A673 (cell line): ENCODE measurements at places on chromosomes 1 and 21.
A peak's percentile ranks its signal among the peaks of the same experiment; 100 is the strongest.

GRCh38 chr1:53617851-53618499 lies 121.0 kb downstream of the GLIS1 start:
- DNase-seq = no peak

- DNase-seq = no peak
Measured at GRCh38 chr1:162951553-162952315, 90.8 kb upstream of the CCDC190 start.

DNA sequence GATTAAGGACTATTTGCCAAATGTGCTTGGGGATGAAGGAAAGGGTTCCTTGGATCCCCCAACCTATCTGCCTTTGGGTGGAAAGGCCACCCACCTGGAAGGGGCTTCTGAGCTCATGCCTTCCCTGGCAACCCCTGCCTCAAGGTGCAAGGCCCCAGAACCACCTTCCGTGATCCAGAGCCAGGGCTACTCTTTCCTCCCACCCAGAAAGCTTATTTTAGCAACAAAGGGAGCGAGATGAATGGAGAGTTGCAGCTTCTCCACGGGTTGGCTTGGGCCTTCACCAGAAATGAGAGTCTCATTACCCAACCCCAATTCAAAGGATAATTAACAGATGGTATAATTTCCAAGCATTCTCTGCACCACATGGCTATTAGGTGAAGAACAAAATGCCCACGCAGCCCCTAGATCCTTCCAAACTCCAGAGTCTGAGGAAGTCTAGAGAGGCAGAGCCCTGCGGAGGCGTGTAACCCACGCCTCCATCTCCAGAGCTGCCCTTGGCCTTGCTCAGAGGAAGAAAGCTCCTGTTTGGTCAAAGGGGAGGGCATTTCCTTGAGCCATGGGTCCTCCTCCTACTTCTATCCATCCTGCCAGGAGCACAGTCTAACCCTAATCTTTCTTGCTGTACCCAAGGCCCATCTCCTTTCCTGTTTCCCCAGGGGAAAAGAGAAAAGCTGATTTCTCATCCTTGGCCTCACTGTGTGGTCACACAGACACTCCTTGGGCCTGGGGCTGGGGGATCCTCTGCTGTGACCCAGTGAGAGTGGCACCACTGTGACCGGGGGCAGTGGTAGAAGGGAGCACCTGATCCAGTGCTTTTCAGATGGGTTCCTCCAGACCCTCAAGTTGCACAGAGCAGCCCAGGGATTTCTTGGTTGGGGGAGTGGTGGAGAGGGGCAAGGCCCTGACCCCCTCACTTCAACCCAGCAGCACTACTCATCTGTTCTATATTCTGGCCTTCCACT lies 1.7 kb upstream of the CELSR2 start:
- no peak for DNase-seq

GRCh38 chr1:91750398-91750996 lies 135.5 kb downstream of the TGFBR3 start:
- DNase-seq = no peak

DNA sequence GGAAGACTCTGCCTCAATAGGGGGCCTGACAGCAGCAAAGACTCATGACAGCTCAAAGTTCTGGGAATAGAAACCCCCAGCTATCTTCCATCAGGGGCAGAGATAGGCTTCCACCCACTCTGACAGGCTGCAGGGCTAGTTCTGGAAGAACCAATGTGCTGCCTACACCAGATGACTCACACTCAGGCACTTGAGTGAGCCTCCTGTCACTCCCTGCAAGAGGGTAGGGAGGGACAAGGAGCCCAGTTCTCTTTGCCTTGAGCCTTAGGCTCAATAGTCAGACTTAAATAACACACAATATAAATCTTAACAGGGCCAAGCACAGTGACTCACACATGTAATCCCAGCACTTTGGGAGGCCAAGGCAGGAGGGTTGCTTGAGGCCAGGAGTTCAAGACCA lies 386.4 kb downstream of the HHAT start:
- DNase-seq = peak; percentile 6

- no peak for DNase-seq
Measured at GRCh38 chr21:45017039-45017960, 57.1 kb upstream of the ADARB1 start.

GRCh38 chr1:244291236-244292201 lies 160.2 kb downstream of the ADSS2 start:
- DNase-seq = no peak

DNA sequence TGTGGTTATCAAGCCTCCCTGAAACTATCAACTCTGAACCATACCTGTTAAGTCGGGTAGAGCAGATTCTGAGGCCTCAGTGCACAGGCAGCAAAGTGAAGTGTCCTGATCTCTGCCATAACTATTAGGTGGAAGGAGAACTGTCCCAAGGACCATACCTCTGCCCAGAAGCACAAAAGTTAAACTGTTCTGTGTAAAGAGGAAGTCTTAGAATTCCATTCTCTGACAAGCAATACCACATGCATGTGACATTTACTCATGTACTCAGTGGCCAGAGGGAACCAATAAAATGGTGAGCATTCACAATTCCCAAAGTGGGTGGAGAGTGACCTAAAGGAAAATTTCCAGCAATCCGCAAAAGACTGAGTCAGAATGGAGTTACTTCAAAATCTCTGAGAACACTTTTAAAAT lies 61.0 kb downstream of the TOR3A start:
- peak; percentile 60 for DNase-seq

DNA sequence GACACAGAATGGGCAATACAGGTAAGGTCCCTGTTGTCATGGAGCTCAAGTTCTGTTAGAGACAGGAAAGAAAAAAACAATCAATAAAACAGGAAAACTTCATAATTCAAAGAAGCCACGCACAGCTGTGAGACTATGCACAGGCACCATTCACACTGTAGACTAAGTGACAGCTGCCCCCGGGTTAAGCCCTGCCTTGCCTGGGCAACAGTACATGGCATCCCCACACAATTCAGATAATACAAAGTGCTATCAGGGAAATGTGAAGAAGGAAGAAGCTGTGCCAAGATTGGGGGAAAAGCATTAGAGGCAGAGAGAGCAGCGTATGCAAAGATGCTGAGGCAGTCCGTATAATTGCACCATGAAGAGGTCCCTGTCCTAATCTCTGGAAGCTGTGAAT lies 9.0 kb upstream of the KCNE2 start:
- no peak for DNase-seq

- no peak for DNase-seq
Measured at GRCh38 chr1:32216566-32216965, 5.6 kb downstream of the TMEM234 start.

DNA sequence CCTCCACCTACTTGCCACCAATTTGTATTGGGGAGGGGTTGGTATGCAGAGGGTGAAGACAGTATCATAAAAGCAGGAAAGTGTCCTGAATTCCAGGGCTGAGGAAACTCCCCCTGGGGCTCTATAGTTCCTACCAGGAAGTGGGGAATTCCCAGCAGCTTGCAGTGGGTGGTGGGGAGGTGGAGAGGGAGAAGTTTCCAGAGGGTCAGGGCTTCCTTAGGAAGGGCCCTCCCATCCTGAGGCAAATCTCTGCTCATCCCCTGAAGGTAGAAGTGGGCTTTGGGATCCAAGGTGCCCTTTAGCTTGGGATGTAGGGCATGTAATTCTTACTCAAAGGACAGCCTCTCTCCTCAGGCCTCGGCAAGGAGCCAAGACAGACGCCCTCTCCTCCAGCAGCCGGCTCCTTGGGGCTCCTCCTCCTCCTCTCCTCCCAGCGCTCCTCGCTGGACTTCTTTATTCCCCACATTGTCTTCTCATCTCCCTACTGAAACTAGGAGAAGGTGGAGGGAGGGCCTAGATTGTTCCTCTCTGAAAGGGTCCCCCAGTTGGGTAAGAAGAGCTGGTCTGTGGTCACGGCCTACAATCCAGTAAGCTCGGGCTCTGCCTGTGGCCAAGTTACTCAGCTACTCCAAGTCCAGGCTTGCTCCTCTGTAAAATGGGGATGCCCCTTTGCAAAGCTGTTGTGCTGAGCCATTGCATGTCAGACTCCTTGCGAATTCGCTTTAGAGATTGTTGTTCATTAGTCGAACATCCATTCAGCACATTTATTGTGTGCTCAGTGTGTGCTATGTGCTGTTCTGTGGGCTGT lies 17.9 kb upstream of the CSF1 start:
- DNase-seq = no peak

DNA sequence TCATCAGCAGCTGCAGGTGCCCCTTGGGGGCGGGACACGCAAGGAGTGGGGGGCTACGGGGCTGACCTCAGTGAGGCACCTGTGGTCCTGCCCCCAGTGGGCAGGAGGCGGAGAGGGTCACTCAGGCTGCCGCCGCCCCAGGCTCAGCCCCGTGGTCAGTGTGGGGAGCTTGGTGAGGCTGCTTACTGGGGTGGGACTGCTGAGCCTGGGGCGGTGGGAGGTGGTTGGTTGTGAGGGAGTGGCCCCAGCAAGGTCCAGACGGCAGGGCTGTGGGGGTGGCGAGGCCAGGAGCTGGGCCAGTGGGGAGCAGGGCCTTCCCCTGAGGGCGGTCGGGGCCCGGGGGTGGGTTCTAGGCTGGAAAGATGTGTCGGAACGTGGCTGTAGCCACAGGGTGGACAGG lies 14.3 kb downstream of the PFKL start:
- no peak for DNase-seq

GRCh38 chr1:75392278-75392677 lies 218.6 kb downstream of the SLC44A5 start:
- no peak for DNase-seq

DNA sequence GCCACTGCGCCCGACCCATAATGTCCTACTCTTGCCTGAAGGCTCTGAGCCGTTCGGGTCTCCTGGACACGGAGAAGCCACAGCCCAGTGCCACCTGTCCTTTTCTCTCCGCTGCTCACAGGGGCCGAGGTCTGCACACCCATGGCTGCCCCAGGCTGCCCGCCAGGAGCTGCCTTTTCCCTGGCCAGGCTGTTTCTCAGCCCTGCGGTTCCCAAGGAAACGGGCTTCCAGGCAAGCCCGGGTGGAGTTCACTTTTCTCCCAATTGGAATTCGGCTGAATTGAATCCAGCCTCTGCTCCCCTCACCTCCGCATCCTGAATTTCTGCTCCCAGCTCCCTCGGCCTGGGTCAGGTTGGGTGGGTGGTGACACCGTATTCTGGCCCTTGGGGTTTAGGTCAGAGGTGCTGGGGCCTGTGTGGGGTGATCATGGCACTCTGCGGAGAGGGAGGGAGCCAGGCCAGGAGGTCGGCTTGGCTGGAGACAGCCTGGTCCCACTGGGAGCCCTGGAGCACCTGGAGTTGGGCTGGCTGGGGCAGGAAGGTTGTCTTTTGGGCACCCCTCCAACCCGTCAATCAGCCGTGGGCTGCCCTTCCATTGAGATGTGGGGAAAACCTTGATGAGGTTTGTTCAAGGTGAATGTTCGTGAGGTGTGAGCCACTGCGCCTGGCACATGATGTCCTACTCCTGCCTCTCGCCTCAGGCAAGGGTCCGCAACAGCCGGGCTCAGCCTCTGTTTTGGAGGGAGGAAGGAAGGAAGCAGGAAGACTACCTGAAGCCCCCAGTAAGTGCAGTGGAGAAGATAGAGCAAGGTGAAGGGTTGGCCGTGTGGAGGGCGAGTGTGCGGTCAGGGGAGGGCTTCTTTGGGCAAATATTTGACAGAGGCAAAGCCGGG lies 25.1 kb downstream of the RRP1 start:
- no peak for DNase-seq

DNA sequence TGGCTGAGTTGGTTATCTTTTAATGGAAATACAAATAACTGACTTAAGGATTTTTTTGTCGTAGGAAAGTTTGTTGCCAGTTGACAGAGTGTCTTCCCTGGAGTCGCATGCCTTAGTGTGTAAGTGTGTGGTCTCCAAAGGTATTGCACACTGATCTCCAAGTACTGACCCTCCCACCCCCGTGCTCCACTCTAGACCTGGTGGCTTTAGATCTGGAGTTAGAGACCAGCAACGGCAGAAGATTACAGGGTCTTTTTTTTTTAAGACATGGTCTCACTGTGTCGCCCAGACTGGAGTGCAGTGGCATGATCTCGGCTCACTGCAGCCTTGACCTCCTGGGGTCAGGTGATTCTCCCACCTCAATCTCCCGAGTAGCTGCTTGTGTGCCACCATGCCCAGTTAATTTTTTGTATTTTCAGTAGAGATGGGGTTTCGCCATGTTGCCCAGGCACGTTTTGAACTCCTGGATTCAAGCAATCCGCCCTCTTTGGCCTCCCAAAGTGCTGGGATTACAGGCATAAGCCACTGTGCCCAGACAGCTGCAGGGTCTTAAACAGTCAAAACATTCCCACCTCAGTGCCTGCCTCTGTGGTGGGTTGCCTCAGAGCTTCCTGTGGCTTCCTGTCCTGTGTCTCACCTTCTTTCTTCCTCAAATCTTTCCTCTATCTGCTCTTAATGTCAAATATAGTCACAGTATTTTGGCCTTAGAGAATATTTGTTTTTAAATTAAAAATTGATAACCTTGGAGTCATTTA lies 6.9 kb downstream of the TRAPPC10 start:
- DNase-seq = no peak

DNA sequence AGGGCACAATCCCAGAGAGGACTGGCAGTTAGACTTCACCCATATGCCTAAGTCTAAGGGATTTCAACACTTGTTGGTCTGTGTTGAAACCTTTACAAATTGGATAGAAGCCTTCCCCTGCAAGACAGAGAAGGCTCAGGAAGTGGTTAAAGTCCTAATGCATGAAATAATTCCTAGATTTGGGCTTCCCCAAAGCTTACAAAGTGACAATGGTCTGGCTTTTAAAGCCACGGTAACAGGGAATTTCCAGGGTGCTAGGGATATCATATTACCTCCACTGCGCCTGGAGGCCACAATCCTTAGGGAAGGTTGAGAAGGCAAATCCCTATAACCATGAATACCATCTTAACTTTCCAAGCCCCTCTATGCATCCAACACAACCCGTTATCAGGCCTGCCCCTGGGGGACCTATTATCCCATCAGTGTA lies 3.3 kb upstream of the FMO4 start:
- DNase-seq = peak; percentile 33

GRCh38 chr1:110350360-110350759 lies 11.2 kb downstream of the RBM15 start:
- no peak for DNase-seq

- peak; percentile 81 for DNase-seq
Measured at GRCh38 chr1:179867493-179868330, 9.9 kb downstream of the TOR1AIP2 start.

GRCh38 chr1:90946630-90947029 lies 75.2 kb downstream of the ZNF644 start:
- DNase-seq = no peak

GRCh38 chr1:102630041-102630440 lies 478.3 kb downstream of the COL11A1 start:
- DNase-seq = no peak

DNA sequence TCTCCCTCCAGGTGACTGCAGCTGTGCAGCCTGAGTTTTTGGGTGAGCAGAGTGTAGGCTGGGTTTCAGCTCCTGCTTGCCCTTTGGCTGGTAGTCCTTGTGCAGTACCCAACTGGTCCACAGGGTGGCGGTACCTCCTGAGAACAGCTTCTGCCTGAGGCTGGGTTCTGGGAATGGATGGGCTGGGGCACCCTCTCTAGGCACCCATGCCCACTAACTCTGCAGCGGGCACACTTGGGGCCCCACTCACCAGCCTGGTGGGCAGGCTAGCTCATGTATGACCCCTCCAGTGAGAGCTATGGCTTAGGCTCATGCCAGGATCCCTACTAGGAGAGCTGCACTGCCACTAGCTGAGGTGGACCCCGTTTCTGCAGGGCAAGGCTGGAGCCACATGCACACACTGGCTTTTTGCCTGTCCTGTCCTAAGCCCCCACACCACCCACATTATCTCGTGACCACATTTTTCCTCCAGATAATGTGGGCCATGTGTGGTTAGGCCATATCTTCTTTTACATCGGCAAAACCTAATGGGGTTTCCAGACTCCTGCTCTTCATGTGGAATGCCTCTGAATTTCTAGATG lies 15.5 kb upstream of the GSTM4 start:
- peak; percentile 81 for DNase-seq
